ENCODE measurements at places on chromosomes 11 and 22.

- DNase-seq = no peak
Observed at GRCh38 chr22:42277988-42278776, 7.7 kb upstream of the TCF20 start.

DNA sequence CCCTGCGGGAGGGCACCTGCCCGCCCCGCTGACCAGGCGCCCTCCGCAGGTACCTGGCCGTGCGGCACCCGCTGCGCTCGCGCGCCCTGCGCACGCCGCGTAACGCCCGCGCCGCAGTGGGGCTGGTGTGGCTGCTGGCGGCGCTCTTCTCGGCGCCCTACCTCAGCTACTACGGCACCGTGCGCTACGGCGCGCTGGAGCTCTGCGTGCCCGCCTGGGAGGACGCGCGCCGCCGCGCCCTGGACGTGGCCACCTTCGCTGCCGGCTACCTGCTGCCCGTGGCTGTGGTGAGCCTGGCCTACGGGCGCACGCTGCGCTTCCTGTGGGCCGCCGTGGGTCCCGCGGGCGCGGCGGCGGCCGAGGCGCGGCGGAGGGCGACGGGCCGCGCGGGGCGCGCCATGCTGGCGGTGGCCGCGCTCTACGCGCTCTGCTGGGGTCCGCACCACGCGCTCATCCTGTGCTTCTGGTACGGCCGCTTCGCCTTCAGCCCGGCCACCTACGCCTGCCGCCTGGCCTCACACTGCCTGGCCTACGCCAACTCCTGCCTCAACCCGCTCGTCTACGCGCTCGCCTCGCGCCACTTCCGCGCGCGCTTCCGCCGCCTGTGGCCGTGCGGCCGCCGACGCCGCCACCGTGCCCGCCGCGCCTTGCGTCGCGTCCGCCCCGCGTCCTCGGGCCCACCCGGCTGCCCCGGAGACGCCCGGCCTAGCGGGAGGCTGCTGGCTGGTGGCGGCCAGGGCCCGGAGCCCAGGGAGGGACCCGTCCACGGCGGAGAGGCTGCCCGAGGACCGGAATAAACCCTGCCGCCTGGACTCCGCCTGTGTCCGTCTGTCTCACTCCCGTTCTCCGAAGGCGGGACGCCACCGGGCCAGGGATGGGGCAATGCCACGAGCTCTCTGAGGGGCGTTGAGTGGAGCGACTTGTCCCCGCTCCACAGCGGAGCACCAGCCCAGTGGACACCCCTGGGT, 1.8 kb downstream of the GALR3 start:
- DNase-seq = no peak

- peak; percentile 90 for DNase-seq
Observed at GRCh38 chr11:116207421-116208141, 565.2 kb downstream of the BUD13 start.

DNA sequence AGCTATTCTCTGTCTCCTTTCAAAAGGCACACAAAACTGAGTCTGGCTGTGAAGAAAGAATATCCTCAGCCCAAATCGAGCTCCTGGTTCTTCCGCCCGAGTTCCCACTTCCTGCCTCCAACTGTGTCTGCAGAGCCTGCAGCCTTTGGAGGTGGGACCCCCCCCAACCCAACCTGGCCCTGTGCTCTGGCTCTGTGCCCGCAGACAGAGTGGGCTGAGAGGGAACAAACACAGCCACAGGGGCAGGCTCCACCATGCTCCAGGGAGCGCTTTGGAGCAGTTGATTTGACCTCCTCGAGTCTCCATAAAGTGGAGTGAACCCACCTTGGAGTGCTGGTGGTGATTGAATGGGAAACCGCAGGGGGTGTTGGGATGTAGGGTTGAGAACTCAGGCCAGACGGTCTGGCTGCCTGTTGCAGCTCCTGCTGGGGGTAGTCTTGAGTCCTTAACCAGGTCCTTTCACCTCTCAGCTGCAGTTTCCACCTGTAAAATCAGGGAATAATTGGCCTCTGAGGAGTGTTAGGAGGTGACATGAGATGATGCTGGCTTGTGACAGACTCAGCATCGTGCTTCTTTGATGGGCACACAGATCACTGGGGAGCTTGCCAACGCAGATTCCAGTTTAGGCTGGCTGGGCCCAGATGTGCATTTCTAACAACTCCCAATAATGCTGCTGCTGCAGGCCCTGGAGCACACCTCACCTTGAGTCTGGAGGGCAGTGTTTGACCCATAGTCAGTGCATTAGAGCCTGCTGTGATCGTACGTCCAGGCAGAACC, 11.4 kb downstream of the DAGLA start:
- DNase-seq = peak; percentile 87

DNA sequence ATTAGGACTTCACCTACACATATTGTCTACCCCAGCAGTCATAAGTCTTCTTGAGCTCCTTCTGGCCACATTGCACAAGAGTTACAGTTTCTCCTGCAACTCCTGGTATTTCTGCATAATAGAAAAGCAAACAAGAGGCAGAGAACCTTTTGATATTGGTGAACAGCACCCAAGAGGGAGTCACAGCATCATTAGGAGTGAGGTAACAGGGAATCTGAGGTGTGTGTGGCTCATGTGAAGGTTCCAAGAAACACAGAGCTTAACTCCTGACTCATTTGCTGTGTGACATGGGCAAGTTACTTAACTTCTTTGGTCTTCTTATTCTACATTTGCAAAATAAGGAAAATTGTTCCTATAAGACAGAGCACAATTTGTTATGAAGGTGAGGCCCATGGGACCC, 374.6 kb downstream of the INSC start:
- DNase-seq = no peak
